OCI-LY7 (cell line): ENCODE measurements at places on chromosomes 12 and 14. TPM values are rescaled to one million over a fixed set of nuclear protein-coding genes. Genes with fewer than 3 reads are reported as not detected.

DNA sequence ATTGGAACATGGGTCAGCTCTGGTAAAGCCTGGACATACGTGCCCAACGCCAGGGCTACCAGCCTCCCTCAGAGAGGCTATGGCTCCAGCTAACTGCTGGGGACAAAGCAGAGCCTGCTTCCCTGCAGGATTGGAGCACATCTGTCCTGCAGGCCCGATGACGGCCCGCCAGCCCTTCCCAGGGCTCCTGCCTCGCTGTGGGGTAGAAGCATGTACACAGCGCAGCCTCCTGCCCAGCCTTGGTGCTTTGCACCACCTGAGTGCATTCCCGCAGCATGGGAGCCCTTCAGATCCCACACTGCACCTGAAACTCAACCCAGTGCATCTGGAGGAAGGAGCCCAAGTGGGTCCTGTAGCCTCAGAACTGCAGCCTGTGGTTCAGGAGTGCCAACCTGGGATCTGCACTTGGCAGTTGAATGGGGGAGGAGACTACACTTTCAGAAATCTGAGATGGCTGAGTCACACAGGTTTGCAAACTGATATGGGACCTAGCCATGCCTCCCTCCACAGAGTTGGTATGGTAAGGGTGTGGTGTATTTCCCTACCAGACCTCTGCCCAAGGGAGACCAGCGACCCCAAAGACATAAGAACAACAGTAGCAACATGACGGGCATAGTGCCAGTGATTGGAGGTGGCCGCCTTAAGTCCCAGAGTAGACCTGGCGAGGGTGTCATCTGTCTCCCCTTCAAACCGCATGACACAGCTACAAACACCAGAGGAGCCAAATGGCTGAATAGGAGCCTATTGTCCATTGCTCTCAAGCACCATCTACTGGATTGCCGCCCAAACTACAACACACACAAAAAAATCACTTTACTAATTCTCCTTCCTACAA is 273.9 kb upstream of the MIS18BP1 start:
- peak; percentile 37 for DNase-seq

DNA sequence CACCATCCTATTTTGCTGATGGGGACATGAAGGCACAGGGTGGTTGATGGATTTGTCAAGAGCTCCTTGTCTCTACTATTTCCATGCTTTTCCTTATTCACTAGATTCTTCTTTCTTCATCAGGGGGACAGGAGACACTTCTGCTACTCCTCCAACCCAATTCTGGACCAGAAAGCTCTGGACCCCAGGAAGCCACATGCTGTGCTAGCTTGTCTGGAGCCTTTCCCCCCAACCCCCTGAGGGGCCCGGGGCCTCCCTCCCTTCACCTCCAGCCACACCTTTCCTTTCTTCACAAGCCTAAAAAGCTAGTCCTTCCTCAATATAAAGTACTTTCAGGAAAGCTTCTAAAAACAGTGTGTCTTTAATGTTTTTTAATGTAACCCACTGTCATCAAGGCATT is 75.1 kb upstream of the CAPRIN2 start:
- no peak for DNase-seq

- DNase-seq: no peak
Observed at GRCh38 chr12:107337346-107338095, 244.2 kb upstream of the CRY1 start.

GRCh38 chr12:6792522-6793201 is 3.3 kb downstream of the CD4 start:
- DNase-seq: no peak

DNA sequence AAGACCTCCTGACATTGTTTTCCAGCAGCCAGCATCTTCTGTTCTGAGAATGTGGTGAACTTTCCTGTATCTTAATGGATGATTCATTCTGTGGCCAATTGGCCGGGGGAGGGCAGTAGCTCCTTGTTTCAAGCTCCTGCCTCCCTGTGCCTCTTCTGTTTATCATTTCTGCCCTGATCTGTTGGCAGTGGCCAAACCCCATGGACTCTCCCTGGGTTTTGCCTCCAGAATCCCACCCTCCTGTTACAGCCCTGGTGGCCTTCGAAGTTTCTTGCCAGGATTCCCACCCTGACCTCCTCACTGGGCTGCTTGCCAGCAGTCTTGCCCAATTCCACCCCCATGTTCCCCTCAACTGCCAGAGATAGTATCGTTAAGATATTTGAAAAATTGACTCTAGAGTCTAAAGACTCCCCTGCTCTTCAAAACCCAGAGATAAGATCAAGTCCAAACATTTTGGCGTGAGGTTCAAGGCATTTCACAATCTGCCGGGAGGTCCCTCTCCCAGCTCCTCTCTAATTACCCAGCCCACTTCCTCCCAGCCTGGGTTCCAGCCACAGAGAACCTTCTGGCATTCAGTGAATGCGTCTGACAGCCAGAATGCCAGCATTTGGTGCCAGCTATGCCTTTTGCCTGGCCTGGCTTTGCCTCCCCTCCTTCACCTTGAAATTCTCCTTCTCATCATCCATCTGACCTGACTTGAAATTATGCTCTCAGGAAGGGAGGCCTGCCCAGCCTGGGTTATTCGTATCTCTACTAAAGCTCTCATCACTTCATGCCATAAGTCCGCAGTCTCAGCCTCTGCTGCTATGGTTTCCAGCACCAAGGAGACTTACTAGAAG is 37.7 kb upstream of the TXNRD1 start:
- DNase-seq: no peak

GRCh38 chr12:49946497-49946896 is 4.0 kb upstream of the AQP2 start:
- DNase-seq: no peak

Gene SLC24A4
- not detected in 2 replicates for total RNA-seq
